ENCODE measurements at places on chromosomes 7 and 10. TPM values are rescaled to one million over a fixed set of nuclear protein-coding genes. Genes with fewer than 3 reads are reported as not detected.
A peak's percentile ranks its signal among the peaks of the same experiment; 100 is the strongest.

DNA sequence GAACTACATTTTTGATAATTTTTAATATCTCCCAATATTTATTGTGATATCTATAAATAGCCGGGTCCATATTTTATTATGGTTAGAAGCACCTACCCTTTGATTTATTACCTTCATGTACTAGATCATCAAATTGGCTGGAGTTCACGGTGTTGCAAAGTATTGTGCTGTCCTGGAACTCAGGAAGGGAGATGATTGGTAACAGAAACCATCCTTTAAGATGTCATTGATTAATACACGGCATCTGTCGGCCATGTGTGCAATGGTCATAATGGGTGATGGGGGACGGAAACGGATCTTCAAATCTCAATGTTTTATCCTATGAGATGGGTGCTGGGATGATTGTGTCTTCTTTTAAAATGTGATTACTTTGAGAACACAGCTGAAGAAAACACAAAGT, 157.0 kb downstream of the NEBL start:
- DNase-seq, result no peak

- no peak for DNase-seq
Observed at GRCh38 chr10:1788401-1788800, 51.1 kb upstream of the ADARB2 start.

- DNase-seq, result no peak
Observed at GRCh38 chr7:157348548-157348947, 11.7 kb downstream of the DNAJB6 start.

DNA sequence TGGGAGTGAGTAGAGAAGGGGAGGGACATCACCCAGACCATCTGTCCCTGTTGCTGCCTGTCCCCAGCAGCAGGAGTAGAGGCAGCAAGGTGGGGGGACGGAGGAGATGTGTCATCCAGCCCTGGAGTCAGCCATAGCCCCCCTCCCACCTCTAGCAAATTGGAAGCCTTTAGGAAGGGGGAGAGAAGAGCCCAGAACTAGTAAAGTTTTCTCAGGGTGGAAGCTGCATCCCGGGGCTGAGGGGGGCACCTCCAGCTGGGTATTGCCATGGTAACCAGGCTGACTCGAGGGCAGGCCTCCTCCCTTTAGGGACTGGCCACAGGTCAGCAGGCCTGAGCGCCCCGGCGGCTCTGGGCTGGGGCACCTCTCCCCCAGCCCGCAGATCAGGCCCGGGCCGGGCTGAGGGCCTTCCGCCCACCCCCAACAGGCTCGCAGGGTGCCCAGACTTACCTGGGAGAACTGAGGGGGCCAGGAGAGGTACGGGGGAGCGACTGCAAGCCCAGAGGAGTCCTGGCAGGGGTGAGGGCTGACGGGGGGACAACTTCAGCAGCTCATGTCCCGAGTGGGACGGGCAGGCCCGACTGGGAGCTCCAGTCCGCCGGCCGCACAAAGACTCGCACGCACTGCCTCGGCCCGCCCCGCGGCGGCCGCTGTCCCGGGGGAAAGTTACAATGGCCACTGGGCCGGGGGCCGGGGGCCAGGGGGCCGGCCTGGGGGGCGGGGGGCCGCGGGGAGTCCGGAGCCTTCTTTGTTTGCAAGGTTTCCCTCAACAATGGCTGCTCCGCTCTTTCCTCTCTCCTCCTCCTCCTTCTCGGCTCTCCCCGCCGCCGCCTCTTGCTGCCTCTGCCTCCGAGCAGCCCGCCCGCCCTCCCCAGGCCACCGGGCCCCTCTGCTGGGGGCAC, 6.0 kb downstream of the LDB1 start:
- DNase-seq, result peak; percentile 35

DNA sequence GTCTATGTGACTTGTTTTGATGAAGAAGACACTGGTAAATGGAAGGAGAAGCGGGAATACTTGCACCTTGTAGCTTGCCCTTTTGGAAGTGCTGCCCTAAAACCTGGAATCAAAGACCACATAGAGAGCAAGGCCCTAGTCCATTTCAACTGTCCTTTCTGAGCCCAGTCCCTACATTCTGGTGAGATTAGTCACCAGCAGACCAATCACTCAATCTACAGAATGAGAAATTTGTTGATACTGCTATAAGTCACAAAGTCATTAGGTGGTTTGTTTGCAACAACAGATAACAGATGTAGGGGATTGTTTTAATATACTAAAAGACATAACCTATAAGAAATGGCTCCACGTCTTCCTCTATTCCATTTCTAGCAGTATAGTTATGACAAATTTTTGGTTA, 33.6 kb downstream of the WASL start:
- DNase-seq, result no peak

DNA sequence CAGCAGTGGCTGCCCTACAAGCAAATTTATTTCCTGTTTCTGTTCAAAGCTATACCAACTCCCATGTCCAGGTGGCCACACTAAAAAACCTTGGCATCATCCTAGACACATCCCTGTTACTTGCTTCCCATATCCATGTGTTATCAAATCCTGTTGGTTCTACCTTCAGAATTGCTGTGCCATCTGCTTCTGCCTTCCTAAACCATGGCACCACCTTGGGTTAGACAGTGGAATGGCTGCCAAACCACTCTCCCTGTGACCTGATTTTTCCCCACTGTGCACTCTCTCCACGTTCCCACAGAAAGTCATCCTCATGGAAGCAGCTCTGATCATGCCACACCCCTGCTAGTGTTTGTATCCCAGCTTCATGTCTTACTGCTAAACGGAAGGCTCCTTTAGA, 697.6 kb upstream of the GALNT17 start:
- DNase-seq, result no peak

DNA sequence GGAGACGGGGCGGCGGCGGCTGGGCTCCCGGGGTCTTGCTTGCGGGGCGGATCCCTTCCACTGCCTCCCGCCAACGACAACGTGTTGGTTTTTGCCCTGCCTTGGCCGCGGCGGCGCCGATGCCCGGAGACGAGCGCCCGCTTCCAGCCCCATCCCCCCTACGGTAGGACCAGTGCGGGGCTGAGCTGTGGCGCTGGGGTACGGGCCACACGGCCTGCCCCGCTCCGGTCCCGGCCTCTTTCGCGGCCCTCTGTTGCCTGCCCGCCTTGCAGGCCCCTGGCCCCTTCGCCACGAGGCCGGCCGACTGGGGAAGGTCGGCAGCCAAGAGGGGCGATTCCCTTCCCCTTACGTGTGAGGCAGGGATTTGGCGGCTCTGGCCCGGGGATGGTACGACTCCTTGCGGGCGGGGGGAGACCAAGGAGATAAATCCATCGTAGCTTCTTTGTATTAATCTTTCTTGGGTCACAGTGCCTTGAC, 488 bp downstream of the EIF4H start:
- DNase-seq, result peak; percentile 27

GRCh38 chr7:104296900-104297299, 31.5 kb upstream of the LHFPL3 start:
- DNase-seq, result no peak

DNA sequence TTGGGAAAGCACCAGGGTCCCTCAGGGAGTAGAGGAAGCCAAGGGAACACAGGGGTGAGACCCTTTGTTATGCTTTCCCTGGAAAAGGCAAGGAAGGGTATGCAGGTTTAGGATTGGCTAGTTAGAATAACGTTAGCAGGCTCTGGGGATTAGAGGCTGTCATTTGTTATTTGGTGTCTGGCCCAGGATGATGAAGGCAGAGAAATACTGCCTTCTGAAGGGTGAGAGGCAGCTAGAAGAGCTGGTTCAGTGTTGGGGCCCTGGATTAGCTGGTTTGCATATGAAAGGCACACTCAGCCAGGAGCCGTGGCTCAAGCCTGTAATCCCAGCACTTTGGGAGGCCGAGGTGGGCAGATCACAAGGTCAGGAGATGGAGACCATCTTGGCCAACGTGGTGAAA, 3.0 kb upstream of the PILRA start:
- DNase-seq, result no peak

The DKK1 gene
- total RNA-seq, result not detected

The OR2A1 gene
- total RNA-seq, result not detected

The ADAM12 gene
- 0.27 TPM for total RNA-seq

The SPDYE16 gene
- 0.22 TPM for total RNA-seq

The CLDN15 gene
- 2.2 TPM for total RNA-seq

The DCLRE1A gene
- total RNA-seq, result 5.1 TPM

The ZNF716 gene
- total RNA-seq, result not detected

The SRRM3 gene
- 6.1 TPM for total RNA-seq
